ENCODE measurements at places on chromosomes 3 and 15.

DNA sequence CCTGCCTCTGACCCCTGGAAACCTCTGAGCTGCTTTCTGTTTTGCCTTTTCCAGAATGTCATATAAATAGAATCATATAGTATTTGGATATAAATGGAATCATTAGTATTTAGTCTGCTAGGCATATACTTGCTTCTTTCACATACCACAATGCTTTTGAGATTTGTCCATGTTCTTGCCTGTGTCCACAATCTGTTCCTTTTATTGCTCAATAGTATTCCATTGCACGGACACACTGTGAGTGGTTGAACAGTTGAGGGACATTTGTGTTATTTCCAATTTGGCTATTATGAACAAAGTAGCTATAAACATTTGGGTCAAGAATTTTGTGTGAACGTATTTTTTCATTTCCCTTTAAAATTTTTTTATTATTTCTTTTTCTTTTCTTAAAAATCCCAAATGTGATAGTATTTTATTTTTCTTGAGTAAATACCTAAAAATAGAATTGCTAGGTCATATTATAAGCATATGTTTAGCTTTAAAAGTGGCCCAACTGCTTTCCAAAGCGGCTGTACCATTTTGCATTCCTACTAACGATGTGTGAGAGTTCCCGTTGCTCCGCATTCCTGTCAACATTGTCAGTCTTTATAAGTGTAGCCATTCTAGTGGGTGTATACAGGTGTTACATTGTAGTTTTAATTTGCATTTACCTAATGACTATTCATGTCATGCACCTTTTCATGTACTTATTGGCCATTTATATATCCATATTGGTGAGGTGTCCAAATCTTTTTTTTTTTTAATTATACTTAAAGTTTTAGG, 26.5 kb downstream of the WDR53 start:
- no peak for DNase-seq

DNA sequence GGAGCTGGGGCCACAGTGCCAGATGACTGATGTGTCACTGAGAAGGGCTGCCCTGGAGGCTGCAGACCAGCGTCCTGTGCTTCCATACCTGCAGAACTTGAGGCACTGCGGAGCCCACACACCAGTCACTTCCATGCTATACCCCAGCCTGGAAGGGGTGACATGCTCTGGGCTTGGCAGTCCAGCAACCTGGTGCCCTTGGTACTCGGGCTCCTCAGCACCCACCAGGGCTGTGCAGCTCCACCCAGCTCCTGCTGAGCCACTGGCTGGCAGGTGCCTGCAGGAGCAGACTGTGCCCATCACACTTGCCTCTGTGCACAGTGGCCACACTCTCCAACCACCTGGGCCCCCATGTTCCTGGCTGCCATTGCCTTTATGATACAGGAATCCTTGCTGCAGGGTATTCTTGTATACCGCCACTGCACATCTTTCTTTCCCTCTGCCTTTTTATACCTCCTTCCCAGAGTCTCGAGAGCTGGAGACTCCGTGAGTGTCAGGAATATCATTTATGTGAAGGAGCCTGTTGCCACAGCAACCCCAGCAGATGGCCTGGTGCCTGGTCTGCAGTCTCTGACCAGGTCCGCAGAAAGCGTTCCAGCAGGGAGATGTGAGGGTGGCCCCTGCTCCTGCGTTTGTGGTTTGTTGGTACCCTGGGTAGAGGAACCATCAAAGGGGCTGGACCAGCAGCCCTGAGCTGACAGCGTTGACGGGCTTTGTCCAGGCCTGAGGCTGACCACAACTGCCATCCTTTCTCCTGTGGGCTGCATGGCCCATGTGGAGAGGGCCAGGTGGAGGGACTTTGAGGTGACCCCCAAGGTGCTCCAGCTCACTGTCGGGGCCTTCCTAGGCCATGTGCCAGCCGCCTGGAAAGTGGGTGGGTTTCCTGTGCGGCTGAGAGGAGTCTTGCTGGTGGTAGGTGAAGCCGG, 93.4 kb upstream of the PLXNA1 start:
- no peak for DNase-seq

- DNase-seq: no peak
Measured at GRCh38 chr3:170003881-170004356, 33.9 kb upstream of the GPR160 start.

DNA sequence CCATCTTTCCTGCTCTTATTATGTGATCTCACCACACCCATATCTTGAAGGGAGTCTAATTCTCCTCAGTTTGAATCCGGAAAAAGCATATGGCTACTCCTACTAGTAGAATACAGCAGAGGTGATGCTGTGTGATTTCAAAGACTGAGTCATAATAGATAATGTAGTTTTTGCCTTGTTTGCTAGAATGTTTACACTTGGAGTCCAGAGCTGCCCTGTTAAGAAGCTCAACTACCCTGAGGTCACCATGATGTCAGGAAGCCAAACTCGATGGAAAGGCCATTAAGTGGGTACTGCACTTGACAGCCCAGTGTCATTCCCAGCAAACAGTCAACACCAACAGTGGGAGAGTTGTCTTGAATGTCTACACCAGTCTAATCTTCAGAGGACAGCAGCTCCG, 56.9 kb downstream of the CD200R1L start:
- DNase-seq: no peak

GRCh38 chr3:118536764-118537163, 497.9 kb downstream of the IGSF11 start:
- no peak for DNase-seq

GRCh38 chr3:177447938-177448337, 250.7 kb upstream of the TBL1XR1 start:
- DNase-seq: no peak

- no peak for DNase-seq
Measured at GRCh38 chr3:87311309-87311708, 34.9 kb upstream of the POU1F1 start.

DNA sequence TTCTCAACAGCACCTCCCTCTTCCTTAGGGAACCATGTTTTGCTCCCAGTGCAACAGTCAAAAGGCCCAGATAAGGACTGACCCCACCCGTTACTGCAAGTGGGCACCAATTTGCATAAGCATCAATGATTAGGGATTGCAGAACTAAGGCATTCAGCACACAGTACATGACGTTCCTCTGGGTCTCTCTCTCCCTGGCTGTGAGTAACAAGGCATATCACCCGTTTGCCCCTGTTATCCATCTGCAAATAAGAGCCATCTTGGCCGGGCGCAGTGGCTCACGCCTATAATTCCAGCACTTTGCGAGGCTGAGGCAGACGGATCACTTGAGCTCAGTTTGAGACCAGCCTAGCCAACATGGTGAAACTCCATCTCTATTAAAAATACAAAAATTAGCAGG, 18.8 kb downstream of the MAGI1 start:
- DNase-seq: no peak

DNA sequence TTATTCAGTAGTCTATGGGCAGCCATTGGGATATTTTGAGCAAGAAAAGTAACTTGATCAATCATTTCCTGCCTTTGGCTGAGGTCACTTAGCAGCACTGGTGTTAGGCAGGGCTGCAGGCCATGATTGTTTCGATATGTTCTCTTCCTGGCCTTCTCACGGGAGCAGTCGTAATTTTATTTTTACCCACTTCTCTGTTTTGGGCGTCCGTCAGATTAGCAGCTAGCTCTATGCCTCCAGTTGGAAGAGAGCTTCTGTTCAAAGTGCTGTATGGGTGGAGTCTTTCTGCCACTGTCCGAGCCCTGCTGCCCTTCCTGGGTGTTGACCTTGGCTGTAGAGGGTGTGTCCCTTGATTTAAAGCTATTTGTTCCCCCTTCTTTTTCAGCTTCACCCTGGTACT, 123.4 kb upstream of the ROPN1 start:
- no peak for DNase-seq

DNA sequence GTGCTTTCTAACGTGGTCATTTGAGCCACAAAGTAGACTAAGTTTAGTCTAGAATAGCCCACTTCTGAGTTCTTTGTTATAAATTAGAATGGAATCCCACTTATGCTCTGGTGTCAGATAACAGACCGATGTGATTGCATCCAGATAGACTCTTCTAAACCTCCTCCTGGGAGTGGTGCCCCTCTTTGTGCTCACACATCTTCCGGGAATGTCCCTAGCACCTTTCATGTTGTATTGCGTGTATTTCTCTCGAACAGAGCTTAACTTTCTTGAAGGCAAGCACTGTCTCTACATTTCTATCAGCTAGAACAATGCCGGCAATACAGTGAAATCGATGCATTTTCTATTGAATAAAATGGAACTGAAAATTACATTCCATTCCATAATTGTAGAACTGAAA, 23.0 kb downstream of the CP start:
- no peak for DNase-seq

DNA sequence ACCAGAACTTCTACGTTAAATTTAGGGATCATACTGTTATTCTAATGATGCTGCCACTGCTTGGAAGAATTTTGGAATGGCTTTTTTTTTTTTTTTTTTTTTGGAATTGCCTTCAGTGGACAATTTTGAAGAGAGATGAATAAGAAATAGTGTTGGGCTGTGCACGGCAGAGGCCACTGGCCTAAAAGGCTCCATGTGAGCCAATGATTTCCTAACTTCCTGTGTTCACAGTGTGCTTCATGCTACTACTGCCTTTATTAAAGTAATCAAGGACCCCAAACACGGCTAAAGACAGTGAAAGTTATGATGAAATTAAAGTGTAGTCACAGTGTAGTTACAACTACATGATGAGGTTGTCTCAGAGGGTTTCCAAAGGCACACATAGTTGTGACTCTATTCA, 100.8 kb upstream of the TNFAIP8L3 start:
- DNase-seq: no peak

DNA sequence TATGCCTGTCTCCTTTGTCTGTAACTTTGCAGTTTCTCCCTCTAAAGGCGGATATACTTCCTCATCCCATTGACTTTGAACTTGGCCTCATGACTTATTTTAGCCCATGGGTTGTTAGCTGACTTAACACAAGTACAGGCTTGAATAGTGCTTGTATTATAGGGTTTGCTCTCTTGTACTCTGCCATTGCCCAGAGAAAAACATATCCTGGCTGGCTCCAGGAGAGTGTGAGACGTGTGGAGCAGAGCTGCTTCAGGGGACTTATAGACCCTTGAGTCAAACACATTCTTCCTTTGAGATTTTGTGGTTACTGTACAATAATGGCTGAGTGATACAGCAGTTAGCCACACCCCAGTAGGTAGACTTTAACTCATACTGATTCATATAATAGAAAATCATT, 124.0 kb downstream of the RAP2B start:
- no peak for DNase-seq

DNA sequence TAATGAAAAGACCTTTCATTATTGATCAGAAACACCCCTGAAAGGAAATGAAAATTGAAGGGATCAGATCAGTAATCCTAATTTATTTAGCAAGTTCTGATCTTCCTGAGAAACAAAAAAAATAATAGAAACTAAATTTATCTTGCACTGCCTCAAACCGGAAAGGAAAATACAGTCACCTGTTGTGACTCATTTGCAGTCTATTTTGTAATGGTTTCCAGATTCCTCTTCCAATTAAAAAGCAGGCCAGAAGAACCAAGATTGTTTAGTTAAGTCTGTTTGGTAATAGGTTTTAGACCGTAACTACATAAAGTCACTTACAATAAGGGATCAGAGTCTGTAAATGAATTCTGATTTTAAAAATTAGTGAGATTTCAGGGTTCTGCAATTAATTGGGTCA, 49.7 kb upstream of the ATOSA start:
- no peak for DNase-seq

GRCh38 chr15:54840621-54841398, 355.9 kb downstream of the RSL24D1 start:
- no peak for DNase-seq

DNA sequence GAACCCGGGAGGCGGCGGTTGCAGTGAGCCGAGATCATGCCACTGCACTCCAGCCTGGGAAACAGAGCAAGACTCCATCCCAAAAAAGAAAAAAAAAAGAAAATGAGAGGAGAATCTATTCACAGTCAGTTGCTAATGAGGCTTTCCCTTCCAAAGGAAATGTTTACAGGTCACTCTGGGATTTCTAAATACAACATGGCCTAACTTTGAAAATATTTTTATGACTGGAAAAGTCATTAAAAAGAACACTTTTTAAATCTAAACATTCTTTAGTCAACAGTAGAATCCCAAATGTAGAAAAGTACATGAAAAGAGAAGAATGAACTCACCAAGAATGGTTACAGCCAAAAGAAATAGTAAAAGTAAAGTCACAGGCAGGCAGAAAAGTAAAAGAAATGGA, 78.6 kb downstream of the PLD1 start:
- no peak for DNase-seq

DNA sequence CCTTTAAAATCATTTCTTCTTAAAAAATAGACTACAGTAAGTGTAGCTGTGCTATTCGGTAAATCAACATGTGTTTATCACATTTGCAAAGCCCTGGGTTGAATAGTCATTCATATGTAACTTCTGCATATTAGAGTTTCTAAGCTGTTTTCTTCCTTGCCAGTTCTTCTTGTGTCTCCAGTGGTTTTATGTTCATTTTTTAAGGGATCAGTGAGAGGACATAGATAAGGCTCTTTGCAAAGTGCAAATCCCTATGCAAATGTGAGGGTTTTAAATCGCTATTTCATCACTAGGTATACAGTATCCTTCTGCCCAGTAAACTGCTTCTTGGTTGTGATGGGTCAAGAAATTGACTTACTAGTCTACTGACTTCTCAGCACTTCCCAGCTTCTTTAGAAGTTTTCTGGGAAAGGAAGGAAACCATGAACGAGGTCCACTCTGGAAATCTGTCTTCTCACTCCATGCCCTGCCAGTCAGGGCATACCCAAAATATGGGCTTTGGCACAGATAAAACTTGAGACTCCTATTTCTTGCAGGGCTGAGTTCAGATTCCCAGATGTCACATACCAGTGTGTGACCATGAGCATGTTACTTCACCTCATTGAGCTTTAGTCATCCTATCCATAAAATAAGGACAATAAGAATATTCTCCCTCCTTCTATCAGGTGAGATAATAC, 38.8 kb upstream of the ADAMTS9 start:
- DNase-seq: no peak

- DNase-seq: no peak
Measured at GRCh38 chr3:155190691-155191090, 102.8 kb downstream of the STRIT1 start.

DNA sequence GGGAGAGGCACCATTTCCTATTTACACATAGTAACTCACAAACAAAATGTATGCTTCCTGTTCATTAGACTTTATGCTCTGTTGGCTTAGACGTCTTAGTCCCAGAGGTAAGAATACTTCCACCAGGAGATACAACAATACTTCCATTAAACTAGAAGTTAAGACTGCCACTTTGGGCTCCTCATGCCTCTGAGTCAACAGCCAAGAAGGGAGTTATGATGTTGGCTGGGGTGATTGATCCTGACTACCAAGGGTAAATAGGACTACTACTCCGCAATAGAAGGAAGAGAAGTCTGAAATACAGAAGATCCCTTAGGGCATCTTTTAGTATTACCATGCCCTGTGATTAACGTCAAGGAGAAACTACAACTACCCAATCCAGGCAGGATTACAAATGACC, 43.5 kb upstream of the ABI3BP start:
- no peak for DNase-seq

GRCh38 chr3:159763011-159763601, 225.5 kb upstream of the IL12A start:
- DNase-seq: peak; percentile 46

- DNase-seq: no peak
Measured at GRCh38 chr3:36060950-36061349, 319.4 kb upstream of the STAC start.

Data from glutamatergic neuron (in vitro differentiated cells).